ENCODE measurements at places on chromosomes 6 and 20. TPM values are rescaled to one million over a fixed set of nuclear protein-coding genes. Genes with fewer than 3 reads are reported as not detected.

RAET1E gene
- total RNA-seq = 0.16 TPM

IL20RA gene
- total RNA-seq = 3.2 TPM

GPX5 gene
- total RNA-seq = not detected

DNA sequence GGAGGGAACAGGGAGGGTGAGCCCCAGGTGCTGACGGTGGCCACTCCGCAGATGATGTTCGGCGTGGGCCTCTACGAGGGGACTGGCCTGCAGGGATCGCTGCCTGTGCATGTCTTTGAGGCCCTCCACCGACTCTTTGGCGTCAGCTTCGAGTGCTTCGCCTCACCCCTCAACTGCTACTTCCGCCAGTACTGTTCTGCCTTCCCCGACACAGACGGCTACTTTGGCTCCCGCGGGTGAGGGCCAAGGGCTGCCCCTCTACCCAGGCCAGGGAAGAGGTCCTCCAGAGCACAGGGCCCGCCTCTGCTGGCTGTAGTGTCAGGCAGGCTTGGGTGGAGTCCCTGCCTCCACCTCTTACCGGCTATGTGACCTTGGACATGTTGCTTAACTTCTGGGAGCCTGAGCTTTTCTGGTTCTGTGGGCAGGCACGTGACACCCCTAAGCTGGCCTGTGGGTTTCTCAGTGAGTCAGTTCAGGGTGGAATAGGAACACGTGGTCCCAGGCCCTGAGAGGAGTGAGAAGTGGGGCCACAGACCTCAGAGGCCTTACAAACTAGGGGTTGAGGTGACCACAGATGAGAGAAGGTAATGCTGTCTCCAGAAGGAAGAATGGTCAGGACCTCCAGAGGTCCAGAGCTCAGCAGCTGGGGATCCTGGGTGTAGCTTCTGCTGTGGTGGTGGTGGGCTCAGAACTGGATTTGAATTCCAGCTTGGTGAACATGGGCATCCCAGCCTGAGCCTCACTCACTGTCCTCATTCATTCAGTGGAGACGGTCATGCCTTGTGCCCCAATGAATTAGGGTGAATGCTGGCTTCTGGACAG lies 11.9 kb downstream of the PCIF1 start:
- no peak for DNase-seq

GRCh38 chr20:43755390-43755789 lies 28.6 kb upstream of the GTSF1L start:
- no peak for DNase-seq

OR2B6 gene
- not detected for total RNA-seq

GABRR1 gene
- total RNA-seq = not detected

CYP21A2 gene
- total RNA-seq = 0.93 TPM

EYS gene
- 0.16 TPM for total RNA-seq

PPP1R16B gene
- total RNA-seq = 5.6 TPM

- no peak for DNase-seq
These were observed 76.8 kb upstream of the ZNFX1 start for GRCh38 chr20:49354673-49355072.

DNA sequence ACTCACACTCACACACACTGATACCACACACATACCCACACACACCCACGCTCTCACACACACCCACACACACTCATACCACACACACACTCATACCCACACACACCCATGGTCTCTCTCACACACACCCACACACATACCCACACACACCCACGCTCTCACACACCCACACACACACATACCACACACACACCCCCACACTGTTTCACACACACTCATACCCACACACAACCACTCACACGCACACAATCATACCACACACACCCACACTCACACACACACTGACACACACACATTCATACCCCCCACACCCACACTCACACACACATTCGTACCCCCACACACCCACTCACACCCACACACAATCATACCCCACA lies 158.1 kb downstream of the SMOC2 start:
- no peak for DNase-seq

- no peak for DNase-seq
These were observed 56.2 kb downstream of the TMEM242 start for GRCh38 chr6:157267109-157267611.

GRCh38 chr6:143941852-143942627 lies 66.0 kb downstream of the PLAGL1 start:
- DNase-seq = peak; percentile 62

DNA sequence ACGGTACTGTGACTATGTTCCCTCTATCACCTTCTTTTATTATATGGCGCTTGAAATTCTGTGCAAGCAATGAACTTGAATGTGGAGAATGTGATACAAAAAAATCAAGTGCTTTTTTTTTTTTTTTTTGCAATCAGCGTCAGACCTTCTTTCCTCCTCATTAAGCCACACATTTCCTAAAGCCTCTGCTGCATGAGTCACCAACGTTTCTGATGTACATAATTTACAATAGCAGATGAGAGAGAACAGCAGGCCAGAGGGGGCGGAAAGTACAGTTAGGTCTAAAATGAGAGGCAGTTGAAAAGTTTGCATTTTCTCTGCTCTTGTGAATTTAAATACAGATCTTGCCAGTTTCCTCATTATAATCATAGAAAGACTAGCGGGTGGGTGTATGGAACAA lies 114.6 kb upstream of the RIPOR2 start:
- peak; percentile 26 for DNase-seq

DNA sequence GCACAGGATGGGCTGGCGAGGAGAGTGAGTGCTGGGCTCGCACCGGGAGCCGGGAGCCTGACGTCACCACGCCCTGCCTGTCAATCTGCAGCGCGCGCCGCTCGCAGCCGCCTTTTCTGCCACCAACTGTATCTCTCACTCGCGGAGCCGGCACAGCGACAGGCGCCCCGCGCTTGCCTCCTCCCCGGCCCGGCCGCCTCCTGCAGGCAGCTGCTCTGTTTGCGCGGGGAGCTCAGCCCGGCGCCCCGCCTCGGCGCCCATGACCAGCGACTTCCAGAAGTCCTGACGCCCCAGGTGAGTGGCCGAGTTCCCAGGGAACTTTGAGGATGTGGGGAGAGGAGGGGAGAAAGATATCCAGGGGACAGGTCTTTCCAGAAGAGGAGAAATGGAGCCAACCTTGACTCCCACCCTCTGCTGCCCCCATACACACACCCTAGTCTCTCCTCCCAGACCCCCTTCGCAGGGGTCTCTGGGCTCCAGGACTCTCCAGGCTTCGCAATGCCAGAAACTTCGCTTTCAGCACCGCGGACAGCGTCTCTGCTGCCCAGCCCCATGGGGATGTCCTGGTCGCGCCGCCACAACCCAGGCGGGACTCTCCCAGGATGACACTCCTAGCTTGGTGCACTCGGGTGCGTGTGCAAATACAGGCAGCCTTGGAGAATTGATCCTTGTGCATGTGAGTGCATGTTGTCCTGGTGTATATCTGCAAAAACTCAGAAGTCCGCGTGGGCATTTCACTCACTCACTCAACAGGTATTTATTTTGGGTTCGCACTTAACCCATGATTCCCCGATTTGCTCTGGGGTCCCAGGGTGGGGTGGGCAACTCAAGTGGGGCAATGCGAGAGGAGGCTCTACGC lies at the start of gene GPR6:
GPR6 (plus strand) TSS at position 138 of the 859 bp plus-strand sequence. CDS start 802 bp downstream, outside the sequence.
- DNase-seq = peak; percentile 76

HLA-DMB gene
- total RNA-seq = 22.8 TPM

GRCh38 chr20:47167846-47168245 lies 188.7 kb downstream of the ZMYND8 start:
- no peak for DNase-seq

DNA sequence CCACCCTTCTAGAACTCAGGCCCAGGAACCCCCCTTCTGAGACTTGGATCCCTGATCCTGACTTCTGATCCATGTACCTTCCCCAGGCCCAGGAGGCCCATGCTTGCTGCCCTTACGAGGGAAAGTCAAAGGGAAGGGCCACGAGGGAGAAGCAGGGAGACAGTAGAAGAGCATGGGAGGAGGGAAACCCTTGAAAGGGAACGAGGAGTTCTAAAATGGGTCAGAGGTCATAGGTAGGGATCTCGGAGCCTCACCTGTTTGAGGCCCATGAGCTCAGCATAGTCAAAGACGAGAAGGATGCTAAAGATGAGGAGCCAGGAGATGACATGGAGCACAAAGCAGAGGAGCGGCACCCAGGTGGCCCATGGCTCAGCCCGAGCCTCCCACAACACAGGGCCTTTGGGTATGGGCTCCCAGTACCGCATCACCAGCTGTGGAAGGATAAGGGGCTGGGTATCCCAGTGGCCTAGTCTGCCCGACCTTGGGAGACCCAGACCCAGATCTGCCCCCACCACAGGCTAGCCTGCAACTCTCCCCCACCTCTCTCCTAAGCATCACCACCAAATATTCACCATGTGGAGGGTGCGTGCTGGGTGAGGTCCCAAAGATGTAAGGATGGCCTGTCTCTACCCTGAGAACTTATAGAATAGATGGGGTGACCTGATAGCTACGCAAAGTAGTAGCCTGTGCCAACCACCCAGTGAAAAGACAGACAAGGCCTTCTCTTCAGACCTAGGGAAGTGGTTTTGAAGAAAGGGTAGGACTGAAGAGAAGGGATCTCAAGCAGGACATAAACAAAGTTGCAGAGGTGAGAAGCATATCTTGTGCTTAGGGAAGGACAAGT lies 1.5 kb downstream of the NRM start:
- DNase-seq = no peak

DNAH8 gene
- not detected for total RNA-seq

- peak; percentile 27 for DNase-seq
These were observed 28.7 kb upstream of the PMEPA1 start for GRCh38 chr20:57738484-57738883.

ACTL10 gene
- total RNA-seq = 4.2 TPM

DNA sequence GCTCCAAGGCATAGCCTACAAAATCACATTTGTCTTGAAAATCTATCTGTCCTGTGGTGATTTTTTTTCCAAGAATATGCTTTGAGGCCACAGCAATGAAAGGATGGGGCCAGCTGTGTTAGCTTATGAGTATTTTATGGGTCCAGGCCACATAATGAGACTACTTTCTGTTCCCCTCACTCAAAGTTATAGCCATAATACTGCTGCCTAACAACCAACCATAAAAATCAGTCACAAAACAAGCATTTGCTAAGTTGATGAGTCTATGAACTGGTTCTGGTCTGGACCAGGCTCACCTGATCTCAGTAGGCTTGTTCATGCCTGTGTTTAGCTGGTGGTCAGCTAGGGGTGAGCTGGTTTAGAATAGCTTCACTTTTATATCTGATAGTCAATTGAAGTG lies 192.5 kb upstream of the PLCB4 start:
- DNase-seq = no peak

- DNase-seq = no peak
These were observed 13.9 kb downstream of the ADISSP start for GRCh38 chr20:3753501-3754275.

DNA sequence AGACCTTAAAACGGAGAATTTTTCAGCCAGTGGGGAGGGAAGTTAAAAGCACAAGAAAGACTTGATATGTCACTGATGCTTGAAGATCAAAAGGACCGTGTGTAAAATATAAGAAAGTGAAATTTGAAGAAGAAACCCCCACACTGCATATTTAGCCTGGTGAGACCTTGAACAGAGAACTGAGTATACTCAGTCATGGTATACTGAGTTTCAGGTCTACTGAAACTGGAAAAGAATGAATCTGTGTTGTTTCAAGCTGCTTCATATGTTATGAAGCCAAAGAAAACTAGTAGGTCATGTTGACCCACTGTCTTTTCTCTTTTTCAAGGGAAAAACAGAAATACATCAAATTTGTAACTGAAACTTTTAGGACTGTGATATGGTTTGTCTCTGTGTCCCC lies 443.8 kb upstream of the GJE1 start:
- DNase-seq = no peak

DNA sequence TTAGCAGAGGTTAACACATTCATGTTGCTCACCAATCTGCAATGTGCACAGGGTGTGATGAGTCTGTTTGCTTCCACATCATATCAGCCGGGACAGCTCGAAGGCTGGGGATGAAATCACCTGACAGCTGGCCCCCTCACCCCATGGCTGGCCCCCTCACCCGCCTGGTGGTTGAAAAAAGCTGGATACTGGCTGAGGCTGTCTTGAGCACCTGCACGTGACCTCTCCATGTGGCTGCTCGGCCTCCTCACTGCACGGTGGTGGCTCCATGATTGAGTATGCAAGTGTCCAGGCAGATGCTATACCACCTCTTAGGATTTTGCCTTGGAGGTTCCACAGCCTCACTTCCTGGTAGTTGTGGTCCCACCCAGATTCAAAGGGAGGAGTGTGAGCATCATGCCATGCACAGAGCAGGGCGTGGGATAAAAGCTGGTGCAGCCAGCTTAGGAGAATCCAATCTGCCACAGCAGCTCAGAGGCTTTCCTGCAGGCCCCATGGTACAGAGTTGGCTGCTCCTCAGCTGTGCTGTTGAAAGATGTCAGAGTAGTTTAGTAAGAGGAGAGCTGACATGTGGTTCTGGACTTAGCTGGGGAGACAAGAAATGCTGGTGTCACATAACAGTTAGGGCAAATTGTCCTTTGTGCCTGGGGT lies 29.6 kb upstream of the SYNDIG1 start:
- no peak for DNase-seq

RSPO3 gene
- 12.0 TPM for total RNA-seq

SIRPB2 gene
- total RNA-seq = 3.4 TPM

DNA sequence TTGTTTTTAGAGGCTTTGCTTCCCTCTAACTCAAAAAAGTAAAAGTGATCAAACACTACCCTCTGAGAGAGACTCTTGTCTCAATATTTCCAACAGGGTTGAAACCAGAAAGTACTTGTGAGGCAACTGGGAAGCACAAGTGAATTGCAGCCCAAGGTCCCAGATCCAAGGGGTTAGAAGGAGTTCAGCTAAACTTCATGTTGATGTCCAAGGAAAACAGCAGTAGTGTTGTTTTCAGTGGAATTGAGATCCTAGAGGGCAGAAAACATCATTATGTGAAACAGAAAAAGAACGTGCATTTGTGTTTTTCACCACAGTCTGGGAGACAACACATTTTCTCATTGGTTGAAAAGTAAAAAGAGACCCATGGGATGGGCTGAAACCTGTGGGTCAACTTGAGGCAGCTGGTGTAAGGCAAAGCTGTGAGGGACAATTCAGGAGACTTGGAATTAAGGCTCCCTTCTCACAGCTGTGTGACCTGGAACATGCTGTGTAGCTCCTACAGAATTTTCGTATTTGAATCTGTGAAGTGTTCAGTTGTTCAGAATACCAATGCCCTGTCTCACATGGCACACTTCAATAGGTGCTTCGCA lies 508.3 kb downstream of the BMP2 start:
- no peak for DNase-seq

- no peak for DNase-seq
These were observed 204.4 kb downstream of the SAMD5 start for GRCh38 chr6:147712841-147713240.

GRCh38 chr6:66179361-66179760 lies 472.3 kb upstream of the EYS start:
- no peak for DNase-seq

DNA sequence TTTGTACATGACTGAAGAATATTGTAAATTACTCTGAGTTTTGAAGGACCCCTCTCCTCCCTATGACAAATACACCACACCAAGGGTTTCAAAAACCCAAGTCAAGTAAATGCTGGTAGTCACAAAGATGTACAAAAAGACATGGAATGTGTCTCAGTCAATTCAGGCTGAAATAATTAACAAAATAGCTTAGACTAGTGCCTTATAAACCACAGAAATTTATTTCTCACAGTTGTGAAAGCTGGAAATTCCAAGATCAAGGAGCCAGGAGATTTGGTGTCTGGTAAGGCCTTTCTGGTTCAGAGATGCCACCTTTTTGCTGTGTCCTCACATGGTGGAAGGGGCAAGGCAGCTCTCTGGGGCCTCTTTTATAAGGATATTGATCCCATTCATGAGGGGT lies 202.3 kb upstream of the RIN2 start:
- no peak for DNase-seq

- DNase-seq = no peak
These were observed 51.5 kb upstream of the KIF25 start for GRCh38 chr6:167946007-167946406.

- no peak for DNase-seq
These were observed 84.9 kb downstream of the FBXO5 start for GRCh38 chr6:152897807-152898399.

RAET1G gene
- total RNA-seq = 0.41 TPM
